Naive thymus-derived CD8-positive, alpha-beta T cell (primary cell): ENCODE measurements at places on chromosomes 5 and 9. TPM values are rescaled to one million over a fixed set of nuclear protein-coding genes. Genes with fewer than 3 reads are reported as not detected.

DNA sequence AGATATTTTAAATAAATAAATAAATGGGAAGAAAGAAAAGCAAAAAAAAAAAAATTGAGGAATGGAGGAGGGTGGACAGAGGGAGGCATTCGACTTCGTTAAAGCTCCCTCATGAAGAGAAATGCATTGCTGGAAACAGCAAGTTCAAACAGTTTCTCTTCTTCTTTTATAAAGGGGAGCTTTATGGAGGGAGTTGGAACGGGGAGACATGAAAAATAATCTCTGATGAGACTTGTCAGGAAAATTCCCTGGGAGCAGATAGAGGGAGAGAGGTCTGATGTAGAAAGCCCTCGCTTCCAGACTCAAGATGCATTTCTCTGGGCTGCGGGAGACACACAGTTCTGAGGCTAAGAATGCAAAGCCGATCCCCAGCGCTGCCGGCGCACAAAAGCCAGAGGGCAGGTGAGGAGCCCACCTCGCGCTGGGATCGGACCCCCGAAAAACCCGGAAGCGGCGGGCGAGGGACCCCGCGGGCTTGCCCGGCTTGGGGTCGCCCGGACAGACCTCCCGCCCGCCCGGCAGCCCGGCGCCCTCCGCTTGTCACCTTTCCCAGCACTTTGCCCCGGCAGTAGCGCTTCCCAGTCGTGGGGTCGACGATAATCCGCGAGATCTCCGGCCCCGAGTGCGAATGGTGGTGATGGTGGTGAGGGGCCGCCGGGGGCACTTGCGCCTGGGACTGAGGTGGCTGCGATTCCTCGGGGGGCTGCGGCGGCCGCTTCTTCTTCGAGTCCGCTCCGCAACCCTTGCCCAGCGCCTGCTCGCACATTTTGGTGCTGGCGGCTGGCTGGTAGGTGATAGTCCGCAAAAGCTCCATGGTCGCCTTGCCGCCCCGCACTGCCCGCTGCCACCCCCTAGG lies 512 bp downstream of the PLK2 start:
- peak; percentile 3 for DNase-seq

- DNase-seq: no peak
Measured at GRCh38 chr9:80233906-80234305, 662.1 kb downstream of the TLE4 start.

- DNase-seq: no peak
Measured at GRCh38 chr5:74693191-74693590, 8.2 kb downstream of the HEXB start.

DNA sequence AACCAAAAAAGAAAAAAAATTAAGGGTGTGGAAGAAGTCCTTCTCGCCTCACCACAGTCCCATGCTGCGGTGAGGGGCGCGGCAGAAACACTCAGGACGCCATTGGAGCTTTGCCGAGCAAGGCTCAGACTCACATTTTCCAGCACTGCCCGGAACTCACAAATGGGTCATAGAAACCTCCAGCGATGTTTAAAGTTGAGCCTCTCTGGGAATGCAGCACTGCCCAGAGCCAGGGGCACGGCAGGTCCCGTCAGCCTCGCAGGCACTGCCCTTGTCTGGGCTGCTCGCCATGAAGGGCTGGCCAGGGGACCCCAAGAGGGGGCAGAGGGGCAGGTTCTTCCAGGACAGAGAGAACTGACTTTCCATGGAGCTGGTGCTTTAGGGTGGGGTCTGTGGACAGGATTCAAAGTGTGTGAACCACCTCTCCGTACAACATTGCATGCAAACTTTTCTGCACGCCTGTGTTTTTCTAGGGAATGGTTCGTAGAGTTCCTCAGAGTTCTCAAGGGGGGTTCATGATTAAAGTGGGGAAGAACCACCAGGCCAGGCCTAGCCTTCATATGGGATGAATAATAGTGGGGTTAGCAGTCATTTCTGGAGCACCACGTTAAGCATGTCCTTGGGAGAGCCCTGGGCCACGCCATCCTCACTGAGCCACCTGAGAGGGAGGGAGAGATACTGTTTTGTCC lies 38.4 kb downstream of the PRRX2 start:
- DNase-seq: no peak

DNA sequence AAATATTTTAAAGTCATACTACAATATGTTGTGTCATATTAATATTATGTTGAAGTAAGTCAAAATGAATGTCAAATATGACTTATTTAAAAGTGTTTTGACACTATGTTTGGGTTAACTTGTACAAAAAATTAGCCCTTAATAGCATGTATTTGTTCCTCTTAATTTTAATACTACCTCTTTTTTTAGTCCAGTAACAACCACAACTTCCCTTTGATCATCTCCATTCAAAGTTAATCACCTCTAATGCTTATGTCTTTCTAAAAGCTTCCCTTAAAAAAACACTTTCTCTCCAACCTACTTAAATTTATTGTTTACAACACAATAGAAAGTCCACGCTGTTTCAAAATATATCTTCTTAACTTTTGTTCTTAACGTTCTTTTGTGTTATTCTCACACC lies 9.6 kb downstream of the SLCO4C1 start:
- DNase-seq: no peak

GRCh38 chr5:149381986-149382338 lies 2.9 kb upstream of the IL17B start:
- DNase-seq: peak; percentile 48

- DNase-seq: no peak
Measured at GRCh38 chr5:94174748-94175411, 433.5 kb upstream of the POU5F2 start.

DNA sequence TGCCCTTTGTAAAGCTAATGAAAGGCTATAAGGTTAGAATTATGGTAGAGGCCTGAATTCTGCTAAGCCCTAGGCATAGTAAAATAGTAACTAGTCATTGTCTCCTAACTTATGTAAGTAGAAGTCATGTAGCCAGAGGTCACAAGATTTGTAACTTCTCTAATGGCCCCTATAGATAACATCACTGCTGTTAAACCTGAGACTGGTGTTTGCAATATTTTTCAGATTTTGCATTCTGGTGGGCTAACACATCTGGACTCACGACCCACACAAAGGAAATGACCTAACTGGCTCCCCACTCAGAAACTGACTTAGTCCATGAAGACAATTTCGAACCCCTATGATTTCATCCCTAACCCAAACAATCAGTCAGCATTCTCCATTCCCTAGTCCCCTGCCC lies 37.2 kb upstream of the TTC39B start:
- DNase-seq: no peak

DNA sequence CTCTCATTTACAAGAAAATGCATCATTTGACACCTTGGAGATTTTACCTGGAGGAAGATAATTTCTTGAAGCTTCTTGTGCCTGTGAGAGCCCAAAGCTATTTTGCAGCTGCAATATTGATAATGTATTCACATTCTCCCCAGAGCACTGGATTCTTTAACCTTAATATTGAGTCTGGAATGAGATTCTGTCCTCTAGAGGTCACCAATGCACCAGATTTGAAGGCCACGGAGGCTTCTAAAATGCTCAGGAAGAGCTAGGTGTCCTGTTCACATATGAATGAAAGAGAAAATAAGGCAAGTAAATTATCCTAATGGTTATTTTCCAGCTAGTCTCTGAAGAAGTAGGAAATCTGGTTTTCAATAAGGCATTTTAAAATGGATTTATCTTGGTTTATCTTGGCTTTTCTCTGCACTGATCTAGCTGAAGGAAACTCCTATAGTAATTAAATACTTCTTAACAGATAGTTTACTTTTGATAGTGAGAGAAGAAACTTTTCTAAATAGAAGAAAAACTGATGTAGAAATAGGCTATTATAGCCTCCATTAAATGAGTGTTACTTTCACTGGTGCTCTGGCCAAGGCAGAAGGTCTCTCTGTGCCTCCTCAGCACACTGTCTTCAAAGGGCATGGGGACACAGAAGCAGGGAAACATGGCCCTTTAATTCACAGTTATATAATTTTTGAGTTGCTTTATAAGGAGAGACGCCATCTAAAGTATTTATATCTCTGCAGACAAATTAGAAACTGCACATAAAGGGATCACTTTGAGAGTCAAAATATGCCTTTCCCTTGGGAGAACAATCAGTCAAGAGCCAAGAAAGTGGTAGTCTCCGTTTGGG lies 297.0 kb upstream of the ACTBL2 start:
- DNase-seq: no peak

DNA sequence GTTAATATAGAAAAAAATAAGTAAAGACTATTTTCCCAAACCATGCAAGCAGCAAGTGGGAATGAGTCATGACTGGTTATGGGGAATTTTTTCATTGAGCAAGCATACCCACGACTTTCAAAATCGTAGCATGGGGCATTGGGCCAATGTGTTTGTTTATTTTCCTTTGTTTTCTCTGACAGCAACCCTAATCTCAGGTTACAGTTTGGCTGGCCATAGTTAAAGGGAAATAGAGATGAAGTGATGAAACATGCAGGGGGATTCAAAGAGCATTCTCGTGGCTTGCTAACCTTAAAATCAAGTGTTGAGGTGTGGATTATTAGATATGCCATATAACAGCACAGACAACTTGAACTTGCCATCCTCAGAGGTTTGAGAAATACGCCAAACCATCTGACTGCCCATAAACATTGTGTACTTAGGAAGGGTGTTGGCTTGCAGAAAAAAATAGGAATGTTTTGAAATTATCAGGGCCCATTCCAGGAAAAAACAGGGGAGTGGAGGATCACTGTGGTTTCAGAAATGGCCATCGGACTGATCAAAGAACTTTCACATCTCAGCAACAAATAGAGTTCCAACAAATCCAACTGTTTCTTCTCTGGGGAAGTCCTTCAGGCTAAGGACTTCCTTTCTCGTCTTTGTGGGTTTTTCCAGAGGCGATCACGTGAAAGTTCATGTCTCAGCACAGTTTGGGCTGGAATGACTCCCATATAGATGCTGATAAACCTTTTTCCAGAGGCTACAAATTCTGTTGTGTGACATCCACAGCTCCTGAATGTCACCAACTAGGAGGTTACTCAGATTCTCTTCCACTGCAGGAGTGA lies 259.1 kb downstream of the SYK start:
- DNase-seq: no peak

DNA sequence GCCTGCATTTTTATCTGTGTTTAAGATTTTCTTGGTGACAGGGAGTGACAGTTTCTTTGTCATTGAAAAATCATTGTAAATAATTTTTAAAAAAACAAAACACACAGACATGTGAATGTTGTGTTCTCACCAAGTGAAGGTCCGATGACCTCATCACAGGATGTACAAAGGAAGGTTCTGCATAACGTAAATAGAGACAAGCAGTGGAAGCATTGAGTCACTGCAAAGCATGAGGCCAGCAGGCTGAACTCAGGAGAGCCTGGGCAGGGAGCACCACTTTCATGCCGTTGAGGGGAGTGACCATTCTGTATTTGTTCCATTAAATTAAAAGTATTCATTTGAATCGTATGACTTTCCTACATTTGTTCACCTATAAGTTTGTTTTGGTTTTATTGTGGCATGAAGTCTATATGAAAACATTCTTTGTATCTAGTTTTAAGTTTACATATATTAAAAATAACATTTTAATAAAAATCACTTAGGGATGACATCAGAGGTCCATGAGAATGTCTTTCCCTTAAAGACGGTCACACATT lies 70.4 kb upstream of the TLE1 start:
- DNase-seq: no peak

DNA sequence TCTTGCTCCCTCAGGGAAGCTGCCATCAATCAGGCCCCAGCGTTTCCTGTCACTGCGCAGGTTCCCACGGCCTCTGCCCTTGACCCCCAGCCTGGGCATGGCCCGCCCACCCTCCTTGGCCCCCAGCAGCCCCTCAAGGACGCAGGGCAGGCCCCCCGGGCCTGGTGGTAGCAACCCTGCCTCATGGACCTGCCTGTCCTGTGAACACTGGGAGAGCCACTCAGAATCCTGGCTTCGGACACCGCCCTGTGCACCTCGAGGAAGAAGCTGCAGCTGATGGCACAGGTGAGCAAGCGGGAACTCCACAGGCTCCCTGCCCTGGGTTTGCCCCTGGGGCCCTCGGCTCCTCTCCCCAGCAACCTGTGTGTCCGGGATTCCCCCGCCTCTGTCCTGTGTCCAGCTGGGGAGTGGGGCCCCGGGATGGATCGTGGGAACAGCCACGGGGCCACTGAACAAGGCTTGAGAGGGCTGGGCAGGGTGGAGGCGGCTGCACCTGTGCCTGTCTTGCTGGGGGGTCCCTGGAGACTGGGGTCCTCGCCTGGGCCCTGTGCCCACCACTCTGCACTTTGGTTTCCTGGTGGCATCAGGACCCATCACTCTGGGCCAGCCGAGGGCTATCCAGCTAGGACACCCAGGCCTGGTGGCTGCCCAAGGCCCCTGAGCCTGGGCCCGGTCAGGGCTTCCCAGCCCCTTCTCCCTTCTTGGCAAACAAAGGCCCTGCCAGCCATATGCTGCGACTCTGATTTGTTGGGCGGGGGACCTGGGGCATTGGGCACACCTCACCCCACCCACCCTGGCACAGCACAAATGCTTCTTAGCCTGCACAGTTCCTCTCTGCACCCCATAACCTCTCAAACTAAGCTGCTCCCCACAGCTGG lies 33.5 kb upstream of the EGFL7 start:
- no peak for DNase-seq

- DNase-seq: no peak
Measured at GRCh38 chr5:169190849-169191248, 110.1 kb downstream of the SLIT3 start.

DNA sequence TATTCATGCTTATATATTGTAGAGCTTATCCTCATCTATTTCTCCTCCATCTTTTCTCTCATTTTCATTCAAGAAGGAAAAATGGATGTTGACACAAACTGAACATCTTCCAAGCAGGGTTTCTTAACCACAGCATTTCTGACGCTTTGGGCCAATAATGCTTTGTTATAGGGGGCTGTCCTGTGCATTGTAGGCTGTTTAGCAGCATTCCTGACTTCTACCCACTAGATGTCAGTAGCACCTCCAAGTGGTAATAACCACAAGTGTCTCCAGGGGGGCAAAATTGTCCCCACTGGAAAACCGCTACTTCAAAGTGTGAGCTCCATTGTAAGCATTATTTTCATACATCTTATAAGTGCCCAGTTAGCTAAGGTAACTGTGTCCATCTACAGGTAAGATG lies 2.6 kb upstream of the TXNDC8 start:
- DNase-seq: no peak

DNA sequence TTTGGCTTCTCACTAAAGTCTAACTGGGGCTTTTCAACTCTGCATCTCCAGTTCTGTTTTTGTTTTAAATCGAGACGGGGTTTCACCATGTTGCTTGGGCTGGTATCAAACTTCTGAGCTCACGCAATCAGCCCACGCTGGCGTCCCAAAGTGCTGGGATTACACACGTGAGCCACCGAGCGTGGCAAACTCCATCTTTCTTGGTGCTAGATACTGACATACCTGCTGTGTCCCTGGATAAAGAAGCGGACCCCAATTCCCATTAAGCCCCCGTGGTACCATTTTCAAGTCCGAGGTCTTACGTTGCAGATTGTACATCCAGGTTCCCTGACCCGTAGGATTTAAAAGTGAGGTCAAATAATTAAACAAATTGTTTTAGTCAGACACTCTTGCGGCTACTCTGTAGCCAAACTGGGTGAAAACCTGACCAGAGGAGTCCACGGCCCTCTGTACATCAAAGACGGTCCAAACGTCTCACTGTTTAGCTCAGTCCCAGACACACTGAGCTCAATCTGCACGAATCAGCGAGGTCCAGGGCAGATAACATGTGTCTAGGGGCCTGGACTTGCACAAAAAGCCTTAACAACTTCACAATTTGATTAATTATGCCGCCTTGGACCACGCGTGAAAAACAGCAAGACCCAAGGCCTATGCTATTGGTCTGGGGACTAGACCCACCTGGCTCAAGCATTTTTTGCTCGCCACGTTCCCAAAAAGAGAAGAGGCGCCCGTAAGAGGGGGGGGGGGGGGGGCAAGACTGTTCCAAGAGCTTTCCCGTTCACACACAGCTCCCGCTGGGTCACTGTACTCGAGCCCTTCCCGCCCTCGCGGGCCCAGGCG lies 727 bp upstream of the DNAJA1 start:
- DNase-seq: no peak

TRPM6 gene
- not detected for total RNA-seq

SLC45A2 gene
- total RNA-seq: 0.93 TPM

APC gene
- 44.4 TPM for total RNA-seq
